ENCODE measurements at places on chromosomes 4 and X.

DNA sequence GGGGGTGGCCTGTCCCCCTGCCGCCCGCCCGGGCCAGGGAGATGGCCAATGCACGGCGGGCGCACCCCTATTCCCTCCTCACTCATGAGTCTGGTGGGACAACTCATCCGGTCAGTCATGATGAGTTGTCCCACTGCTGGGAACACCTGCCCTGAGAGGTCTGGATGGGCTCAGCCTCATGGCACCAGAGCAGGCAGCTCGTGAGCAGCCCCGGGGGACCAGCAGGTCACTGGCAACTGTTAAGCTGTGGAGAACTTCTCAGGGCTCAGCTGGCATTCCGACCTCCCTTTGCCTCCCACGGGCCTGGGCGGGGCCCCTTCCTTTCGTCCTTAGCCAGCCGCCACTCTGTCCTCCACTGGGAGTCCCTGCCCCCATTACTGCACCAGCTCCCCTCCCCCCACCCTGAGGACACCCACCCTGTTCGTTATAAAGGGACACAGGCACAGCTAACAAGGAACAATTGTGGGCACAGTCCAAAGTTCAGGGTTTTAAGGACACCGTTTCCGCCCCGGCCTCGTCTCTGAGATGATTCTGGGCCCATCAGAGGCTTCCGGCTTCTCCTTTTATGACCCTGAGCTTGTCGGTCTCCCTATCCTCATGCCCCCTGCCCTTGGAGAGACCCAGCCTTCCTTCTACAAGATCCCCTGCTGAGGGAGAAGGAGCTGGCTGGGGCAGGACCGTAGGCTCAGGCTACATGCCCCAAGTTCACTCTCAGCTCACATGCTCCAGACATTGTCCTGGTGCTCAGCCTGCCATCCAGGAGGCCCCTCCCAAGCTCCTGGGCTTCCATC, 14.6 kb upstream of the KIAA0232 start:
- no peak for DNase-seq

DNA sequence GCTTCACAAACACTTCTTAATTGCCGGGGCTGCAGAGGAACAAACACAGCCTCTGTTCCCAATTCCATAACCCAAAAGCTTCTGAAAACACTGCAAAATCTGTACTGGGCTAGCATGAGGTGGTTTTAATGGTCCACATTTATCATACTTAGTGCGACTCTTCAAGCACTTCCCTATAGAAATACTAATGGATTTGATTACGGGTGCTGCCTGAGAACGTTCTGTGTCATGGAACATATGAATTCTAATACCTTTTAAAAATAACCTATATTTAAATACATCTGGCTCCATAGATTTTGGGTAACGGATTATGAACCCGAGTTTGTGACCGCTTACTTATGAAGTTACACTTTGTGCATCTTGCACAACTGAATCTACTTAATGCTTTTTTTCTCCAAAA, 35.4 kb upstream of the STS start:
- DNase-seq = no peak

- no peak for DNase-seq
Measured at GRCh38 chrX:130139474-130140201, 26.0 kb downstream of the AIFM1 start.

- no peak for DNase-seq
Measured at GRCh38 chr4:6694177-6694901, 661 bp downstream of the S100P start.

DNA sequence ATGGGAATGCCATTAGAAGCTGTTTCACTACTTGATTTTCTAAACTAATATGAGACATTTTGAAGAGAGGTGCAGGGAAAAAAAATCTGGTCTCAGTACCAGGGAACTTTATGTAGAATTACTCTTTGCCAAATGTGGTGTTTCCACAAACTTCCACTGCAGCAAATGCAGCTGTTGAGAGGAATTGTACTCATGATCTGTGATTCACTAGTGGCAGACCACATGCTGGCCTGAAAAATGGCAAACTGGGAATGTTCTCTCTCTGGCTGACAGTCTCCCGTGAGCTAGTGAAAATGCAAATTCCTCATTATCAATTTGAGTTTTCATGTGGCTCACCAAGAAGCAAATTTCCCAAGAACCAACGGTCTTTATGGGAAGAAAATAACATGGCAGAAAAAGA, 37.8 kb upstream of the GPR101 start:
- no peak for DNase-seq

DNA sequence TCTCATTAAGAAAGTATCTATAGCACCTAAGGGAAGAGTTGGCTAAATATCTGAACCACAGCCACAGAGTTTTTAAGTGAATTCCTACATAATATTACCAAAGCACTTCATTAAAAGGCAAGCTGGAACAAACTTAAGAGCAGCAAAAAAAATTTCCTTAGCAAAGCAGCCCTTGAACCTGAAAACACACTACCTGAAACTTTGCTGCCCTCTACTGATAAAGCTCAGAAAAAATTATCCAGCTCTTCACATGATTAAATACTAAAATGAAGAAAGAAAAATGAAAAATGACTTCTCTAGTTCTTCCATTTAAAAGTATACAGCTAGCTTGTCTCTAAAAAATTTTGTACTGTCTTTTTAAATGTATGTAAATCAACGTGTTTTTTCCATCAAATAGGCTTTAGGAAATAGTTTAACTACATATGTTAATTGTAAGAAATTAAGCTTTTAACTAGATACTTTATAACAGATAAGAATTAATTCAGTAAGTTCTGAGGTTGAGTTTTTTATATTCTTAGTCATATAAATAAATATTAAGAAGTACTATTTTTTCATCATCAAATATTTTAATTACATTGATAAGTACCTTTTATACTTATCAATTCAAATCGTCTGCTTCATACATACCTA, 156.1 kb downstream of the STPG2 start:
- no peak for DNase-seq

DNA sequence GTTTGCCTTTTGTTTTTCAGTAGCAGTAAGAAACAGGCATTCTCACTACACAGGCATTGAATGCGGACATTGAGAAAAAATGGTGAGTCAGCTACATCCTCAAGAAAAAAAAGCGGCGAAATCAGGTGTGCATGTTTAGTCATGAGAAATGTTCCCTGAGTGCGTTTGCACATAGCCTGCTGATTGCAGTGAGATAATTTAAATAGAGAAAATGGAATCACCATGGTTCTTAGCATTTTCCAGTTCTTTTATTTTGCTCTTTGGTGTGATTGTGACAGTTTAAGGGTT, 54.1 kb upstream of the CLDN34 start:
- DNase-seq = no peak

- DNase-seq = no peak
Measured at GRCh38 chrX:143635915-143636314, at the start of gene SLITRK4. TSS of gene SLITRK4 (minus strand) at chrX:143636101. CDS start at chrX:143631108, 4,993 bp downstream.

DNA sequence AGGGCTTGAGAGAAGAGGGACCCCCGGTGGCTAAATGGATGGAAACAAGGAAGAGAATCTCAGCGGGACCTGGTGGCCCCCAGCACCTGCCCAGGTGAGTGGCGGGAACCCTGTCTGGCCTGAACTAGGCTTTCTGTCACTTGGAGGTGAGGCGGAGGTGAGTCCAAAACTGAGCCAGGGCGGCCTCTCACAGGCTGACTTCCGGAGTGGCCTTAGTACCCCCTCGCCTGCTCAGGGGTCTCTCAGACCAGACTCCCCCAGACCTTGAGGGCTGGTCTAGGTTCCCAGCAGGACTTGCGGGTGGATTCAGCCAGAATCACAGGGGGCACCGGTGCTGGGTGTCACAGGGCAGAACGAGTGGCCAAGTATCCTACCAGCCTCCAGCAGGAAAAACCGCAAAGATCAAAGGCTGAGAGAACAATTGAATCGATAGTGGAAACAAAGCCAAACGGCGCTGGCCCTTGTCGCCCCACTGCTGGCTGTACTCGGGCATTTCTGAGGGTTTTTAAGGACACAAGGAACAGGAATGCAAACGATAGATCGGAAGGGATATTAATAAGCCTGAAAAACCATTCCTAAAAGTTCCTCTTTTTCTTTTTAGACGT, 67.8 kb downstream of the WFS1 start:
- no peak for DNase-seq

DNA sequence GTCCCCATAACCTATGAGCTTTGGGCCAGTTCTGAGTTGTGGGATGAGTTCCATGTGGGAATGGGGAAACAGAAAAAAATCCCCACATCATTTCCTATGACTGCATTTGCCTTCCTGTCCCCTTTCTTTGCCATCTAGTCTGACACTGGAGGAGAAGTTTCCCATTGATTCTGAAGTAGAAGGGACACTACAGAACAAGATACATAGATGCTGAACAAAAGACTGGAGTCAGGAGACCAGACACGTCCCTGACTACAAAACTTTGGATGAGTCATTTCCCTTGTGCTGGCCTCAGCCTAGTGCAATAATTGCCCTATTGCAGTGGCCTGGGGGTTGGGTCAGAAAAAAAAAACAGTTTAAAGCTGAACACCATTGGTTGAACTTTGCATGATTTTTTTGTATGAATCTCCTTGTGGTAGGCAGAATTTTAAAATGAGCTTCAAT, 22.1 kb downstream of the BEX3 start:
- no peak for DNase-seq

DNA sequence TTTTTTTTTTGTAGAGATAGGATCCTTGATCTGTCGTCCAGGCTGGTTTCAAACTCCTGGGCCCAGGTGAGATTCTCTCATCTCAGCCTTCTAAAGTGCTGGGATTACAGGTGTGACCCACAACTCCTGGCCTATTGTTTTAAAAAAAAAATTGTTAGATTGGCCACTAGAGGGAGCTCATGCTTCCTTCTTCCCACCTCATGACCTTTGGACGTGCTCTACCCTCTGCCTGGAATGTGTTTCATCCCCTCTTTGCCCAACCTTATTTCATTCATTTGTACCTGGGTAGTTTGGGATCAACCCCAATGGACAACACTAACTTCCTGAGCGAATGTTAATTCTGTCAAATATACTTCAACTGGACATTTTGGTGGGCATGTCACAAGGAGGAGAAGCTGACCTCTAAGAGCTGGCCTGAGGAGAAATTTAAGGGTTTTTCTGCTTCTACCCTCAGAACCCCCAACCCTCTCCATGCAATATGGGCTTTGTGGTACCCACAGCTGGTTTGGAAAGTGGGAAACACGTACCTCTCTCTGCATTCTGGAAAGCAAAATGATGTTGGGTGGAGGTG, 6.4 kb downstream of the PPEF2 start:
- no peak for DNase-seq

- DNase-seq = no peak
Measured at GRCh38 chrX:105297041-105297440, 76.5 kb upstream of the TEX13A start.

DNA sequence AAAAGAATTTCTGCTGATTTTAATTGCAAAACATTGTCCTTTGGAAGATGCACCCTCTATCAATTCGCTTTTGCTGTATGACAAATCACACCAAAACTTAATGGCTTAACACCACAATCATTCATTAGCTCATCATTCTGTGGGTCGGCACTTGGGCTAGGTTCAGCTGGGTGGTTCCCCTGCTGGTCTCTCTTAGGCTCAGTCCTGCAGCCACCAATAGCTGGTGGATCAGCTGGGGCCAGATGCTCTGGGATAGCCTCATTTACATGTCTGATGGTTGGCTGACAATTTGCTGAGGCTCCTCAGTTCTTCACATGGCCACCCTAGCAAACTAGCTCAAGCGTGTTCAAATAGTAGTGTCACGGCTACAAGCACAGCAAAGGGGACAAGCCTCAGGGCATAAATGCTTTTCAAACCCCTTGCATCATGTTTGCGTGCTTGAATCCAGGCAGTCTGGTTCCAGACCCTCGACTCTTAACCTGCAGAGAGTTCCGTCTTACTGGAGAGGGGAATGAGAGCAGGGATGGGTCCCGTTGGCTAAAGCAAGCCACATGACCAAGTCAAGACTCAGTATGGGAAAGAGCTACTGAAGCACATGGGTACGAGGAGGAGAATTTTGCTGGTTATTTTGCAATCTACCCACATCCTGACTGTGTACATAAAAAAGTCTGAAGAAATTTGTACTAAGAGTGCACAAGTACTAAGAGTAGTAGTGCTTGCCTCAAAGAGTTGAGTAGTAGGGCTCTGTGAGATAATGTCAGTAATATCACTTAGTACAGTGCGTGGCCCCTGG, 7.5 kb upstream of the ACSL1 start:
- DNase-seq = no peak

GRCh38 chr4:6909113-6909969, at the start of gene TBC1D14:
TSS of gene TBC1D14 (plus strand) at chr4:6909826. CDS start at chr4:6923390, 13,564 bp downstream.
- peak; percentile 91 for DNase-seq

- no peak for DNase-seq
Measured at GRCh38 chrX:45849261-45849862, 648.7 kb upstream of the DIPK2B start.

DNA sequence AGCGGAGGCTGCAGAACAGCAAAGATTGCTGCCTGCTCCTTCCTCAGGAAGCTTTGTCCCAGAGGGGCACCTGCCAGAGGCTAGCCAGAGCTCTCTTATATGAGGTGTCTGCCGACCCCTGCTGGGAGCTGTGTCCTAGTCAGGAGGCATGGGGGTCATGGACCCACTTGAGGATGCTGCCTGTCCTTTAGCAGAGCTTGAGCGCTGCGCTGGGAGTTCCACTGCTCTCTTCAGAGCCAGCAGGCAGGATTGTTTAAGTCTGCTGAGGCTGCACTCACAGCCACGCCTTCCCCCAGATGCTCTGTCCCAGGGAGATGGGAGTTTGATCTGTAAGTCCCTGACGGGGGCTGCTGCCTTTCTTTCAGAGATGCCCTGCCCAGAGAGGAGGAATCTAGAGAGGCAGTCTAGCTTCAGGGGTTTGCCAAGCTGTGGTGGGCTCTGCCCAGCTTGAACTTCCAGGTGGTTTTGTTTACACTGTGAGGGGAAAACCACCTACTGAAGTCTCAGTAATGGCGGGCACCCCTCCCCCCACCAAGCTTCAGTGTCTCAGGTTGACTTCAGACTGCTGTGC, 10.9 kb downstream of the DCK start:
- DNase-seq = peak; percentile 59

GRCh38 chr4:72375073-72375736, 193.8 kb downstream of the ADAMTS3 start:
- DNase-seq = no peak

DNA sequence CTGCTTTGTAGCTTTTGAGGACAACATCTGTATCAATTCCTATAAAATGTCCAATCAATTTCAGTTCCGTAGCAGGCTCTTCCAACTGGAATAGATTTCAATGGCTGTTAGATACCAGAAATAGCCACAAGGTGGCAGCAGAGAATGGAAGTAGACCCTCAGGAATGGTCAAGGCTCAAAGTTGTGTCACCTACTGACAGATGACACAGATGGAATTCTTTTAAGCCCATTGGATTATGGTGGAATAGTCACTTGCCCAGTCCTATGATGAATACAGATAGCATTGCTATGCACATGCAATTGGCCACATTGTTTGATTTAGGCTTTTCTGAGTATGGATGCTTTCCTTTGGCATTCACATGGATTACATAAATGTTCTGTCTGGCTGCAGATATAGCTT, 130.4 kb upstream of the RADX start:
- DNase-seq = peak; percentile 33

DNA sequence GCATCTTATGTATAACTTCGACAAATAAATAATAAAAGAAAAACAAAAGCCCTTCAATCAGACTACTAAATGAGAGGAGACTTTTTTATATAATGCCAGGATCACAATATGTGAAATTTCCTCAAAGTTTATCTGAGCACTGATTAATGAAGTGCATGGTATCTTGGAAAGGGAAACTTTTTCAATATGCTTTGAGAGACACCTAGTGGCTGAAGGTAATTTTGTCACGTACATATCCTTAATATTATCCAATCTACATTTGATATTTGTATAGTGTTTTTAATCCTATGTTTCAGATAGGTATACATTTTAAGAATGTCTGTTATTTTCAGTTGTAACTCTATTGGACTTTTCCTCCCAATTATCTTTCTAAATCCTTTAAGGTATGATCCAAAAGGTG, 146.8 kb downstream of the KLHL4 start:
- DNase-seq = no peak

GRCh38 chr4:30989508-30989907, 269.3 kb downstream of the PCDH7 start:
- no peak for DNase-seq
